ENCODE measurements at places on chromosomes 2 and 18.

GRCh38 chr18:58484989-58485981 lies 143.6 kb downstream of the ALPK2 start:
- DNase-seq, result no peak

- no peak for DNase-seq
Measured at GRCh38 chr18:6590326-6590725, 139.2 kb upstream of the ARHGAP28 start.

GRCh38 chr2:144382849-144383248 lies 137.1 kb downstream of the ZEB2 start:
- DNase-seq, result no peak

DNA sequence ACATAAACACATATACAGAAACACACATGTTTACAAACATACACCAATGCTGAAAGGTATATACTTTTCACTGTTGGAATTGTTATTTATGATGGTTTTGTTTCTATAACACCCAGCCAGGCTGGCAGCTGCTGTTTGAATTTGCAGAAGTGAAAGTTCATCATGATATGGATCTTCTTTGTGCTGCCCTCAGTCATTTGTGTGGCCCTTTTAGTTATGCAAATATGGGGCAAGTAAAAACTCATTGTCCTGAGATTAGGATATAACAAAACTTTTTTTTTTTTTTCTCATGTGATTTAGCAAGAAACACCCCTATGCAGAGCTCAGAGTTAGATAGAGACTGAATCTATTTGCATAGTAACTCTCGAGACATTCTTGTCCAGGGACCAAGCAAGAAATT lies 714.1 kb downstream of the KCNJ3 start:
- DNase-seq, result no peak

DNA sequence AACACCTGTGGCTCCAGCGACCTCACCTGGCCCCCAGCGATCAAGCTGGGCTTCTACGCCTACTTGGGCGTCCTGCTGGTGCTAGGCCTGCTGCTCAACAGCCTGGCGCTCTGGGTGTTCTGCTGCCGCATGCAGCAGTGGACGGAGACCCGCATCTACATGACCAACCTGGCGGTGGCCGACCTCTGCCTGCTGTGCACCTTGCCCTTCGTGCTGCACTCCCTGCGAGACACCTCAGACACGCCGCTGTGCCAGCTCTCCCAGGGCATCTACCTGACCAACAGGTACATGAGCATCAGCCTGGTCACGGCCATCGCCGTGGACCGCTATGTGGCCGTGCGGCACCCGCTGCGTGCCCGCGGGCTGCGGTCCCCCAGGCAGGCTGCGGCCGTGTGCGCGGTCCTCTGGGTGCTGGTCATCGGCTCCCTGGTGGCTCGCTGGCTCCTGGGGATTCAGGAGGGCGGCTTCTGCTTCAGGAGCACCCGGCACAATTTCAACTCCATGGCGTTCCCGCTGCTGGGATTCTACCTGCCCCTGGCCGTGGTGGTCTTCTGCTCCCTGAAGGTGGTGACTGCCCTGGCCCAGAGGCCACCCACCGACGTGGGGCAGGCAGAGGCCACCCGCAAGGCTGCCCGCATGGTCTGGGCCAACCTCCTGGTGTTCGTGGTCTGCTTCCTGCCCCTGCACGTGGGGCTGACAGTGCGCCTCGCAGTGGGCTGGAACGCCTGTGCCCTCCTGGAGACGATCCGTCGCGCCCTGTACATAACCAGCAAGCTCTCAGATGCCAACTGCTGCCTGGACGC lies 4.9 kb downstream of the GPR35 start:
- no peak for DNase-seq

GRCh38 chr2:220334871-220335590 lies 707.6 kb downstream of the SLC4A3 start:
- DNase-seq, result no peak

GRCh38 chr2:173791502-173791901 lies 173.7 kb downstream of the SP3 start:
- DNase-seq, result no peak

DNA sequence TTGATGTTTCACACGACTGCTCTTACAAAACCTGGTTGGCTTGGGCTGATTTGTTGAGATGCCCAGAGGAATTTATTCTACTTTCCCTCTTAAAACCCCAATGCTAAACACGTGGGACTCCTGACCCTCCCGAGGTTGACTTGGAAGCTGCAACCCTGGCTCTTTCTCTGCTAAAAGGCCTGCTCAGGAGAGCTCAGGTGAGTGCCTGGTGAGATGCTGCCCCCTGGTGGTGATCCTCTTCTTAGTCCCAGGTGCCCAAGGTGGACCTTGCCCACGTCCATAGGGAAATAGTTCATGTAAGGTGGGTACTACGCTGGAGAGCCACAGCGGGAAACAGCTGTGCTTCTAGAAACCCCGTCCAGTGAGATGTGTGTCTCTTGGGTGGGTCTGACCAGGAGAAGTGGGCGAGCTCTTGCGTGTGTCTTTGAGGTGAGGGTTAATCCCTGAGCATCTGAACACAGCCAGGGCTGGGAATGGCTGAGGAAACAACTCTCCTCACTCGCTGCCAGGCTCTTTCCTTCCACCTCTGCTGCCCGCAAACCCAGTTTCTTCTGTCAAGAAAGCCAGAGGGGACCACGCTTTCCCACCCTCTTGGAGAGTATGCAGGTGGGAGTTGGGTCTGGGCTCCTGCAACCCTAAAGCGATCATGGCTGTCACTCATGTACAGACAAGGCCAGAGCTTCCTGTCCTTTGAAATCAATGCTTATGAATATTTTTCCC lies 25.5 kb upstream of the PXDN start:
- peak; percentile 69 for DNase-seq

DNA sequence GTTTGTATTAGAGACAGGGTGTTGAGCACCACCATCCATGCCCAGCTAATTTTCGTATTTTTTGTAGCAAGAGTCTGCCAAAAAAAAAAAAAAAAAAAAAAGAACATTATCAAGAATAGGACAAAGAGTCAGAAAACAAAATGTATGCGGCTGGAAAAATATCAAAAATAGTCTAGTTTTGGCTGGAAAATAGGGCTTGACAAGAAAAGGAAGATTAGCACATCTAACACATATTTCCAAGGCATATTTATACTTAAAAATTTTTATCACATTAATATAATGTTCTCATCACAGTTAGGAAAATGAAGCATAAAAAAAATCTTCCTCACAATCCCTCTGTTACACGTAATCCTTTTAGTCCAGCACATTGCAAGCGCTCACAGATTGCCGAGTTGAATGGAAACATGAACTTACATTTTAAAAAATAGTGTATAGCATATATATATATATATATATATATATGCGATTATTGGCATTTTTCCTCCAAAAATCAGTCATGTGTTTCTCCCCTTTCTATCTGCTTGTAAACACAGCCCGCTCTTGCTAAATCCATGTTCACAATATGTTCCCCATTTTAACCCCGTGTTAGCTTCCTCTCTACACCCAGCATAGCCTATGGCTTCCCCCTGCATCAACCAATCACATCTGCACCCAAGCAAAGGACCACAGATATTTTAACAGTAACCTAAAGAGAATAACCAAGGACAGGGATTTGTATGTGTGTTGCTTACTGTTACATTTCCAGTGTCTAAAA lies 183.0 kb downstream of the AFF3 start:
- DNase-seq, result no peak

- DNase-seq, result no peak
Measured at GRCh38 chr18:23539911-23540525, 36.7 kb downstream of the RMC1 start.

DNA sequence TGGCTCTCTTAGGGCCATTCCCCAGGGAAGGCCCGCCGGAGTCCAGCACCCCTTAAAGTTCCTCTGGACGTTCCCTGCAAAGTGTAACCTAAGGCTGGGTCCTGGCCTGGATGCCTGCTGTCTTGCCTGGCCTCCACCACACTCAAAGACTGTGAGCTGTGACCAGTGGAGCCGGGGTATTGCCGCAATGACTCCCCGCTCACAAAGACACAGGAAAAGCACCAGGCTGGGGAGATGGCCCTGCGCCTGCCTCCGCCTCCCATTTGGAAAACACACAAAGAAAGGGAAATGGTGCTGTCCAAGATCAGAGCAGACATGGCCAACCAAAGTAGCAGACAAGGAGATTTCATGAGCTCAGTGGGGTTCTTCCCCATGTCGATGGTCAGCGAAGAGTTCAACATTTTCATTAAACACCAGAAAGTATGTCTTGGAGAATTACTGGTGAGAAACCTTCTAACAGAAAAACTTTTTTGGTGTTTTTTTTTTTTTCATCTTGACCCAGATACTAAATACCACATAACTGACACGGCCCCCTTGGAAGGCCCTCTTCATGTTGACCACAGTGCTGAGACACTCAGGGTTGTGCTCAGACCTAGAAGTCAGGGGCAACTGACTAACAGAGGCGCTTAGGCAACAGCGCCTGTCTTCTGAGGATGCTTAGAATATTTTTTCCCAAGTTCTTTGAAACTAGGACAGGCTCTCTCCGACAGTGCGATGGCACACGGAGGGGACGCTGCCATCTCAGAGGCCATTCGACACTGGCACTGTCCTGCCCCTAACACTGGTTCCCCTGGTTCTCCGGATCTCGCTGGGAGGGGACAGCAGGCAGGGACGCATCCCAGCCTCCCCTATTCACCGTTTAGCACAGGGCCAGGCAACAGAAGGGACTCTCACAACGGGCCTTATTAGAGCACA lies 226.4 kb upstream of the ID2 start:
- DNase-seq, result no peak

All from NCI-H446 (cell line).